ENCODE measurements at places on chromosomes 3 and 15. TPM values are rescaled to one million over a fixed set of nuclear protein-coding genes. Genes with fewer than 3 reads are reported as not detected.

The SI gene
- polyA plus RNA-seq, result not detected

The PPP2R3A gene
- 16.9 TPM for polyA plus RNA-seq

The LRRC31 gene
- not detected for polyA plus RNA-seq

The TIGIT gene
- 1.8 TPM for polyA plus RNA-seq

The CACNA1D gene
- polyA plus RNA-seq, result 24.9 TPM

Data from neural cell (in vitro differentiated cells).